ENCODE measurements at places on chromosomes 6 and 20.

- DNase-seq: no peak
Measured at GRCh38 chr6:5208471-5208971, 52.2 kb downstream of the LYRM4 start.

DNA sequence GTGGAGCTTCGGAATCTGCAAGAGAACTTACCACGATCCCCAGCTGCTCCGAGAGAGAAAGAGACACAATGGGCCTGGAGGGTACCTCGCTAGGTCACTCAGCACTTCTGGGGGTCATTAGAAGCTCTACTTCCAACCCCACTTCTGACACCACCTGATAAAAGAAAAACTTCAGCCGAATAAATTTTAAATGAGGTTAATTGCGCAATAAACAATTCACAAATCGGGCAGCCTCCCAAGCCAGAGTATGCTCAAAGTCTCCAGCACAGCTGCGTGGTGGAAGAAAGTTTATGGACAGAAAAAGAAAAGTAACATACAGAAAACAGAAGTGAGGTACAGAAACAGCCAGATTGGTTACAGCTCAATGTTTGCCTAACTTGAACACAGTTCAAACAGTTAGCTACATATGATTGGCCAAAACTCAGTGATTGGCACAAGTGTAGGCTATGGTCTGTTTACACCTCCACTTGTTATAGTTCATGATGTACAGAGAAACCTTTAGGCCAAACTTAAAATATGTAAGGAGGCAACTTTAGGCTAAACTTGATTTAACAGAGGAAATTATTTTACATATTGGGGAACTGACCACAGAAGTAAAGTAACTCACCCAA lies 52.6 kb downstream of the COL11A2 start:
- no peak for DNase-seq

DNA sequence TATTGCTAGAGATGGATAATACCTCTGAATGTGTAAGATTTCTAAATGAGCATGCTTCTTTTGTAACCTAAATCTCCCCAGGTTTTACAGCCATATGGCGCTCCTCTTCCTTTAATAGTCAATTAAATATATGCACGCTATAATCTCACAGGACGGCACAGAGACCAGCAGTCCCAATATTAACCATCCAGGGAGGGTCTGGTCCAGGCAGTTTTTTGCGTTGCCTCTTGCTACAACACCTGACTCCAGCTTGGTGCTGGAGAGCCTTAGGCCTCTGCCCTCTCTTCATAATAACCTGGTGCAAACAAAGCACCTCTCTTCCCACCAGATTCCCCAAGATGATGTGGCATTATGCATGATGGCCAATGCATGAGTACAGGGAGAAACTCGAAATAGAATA lies 183.4 kb downstream of the LY86 start:
- no peak for DNase-seq

- DNase-seq: no peak
Measured at GRCh38 chr6:44228031-44228430, 4.6 kb downstream of the SLC29A1 start.

- DNase-seq: no peak
Measured at GRCh38 chr6:26468829-26469228, 11.1 kb downstream of the BTN2A1 start.

All from activated CD8-positive, alpha-beta memory T cell treated with anti-CD3 and anti-CD28 coated beads for 1 hour (primary cell).